ENCODE measurements at places on chromosomes 6 and 20.
A peak's percentile ranks its signal among the peaks of the same experiment; 100 is the strongest.

DNA sequence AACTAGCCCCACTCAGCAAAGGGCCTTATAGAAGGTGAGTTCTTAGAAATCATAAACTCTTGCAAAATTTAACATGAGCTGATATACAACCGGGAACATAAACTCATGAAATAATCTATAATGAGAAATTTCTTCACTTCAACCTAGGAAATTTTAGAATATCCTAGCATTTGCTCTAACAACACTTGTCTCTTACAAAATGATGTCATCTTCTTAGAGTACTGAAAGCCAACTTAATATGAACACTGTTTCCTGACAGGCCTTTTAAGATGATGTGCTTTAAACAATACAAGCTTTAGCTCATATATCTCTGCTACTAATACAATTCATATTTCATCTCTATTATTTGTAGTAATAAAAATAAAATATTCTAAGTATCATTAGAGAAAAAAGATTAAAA is 932 bp downstream of the PACRG start:
- no peak for DNase-seq

DNA sequence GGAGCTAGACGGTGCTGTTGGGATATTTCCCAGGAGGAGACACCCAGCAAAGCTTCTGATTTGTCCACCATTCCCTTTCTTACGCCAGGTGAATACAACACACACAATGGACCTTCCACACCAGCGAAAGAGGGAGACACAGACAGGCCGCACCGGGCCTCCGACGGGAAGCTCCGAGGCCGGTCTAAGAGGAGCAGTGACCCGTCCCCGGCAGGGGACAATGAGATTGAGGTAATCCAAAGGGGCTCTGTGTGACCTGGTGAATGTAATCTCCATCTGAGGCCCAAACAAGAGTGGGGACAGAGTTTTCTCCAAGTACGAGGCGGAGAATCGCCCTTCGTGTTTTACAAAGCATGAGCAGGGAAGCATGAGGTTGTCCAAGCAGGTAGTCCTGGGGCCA is 194.5 kb downstream of the EYA2 start:
- DNase-seq = no peak

DNA sequence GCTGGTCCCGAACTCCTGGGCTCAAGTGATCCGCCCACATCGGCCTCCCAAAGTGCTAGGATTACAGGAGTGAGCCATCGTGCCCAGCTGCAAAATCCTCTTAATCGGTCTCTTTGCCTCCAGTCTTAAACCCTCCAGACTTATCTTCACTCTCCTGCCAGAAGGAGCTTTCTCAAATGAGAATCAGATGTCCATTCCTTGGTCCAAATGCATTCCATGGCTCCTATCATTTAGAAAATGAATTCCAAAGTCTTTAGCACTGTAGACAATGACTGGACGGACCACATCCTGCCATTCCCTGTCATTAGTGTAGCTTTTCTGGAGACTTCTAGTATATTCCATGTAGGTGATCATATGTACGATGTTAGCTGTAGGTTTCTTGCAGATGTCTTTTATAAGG is 141.9 kb downstream of the ID4 start:
- no peak for DNase-seq

DNA sequence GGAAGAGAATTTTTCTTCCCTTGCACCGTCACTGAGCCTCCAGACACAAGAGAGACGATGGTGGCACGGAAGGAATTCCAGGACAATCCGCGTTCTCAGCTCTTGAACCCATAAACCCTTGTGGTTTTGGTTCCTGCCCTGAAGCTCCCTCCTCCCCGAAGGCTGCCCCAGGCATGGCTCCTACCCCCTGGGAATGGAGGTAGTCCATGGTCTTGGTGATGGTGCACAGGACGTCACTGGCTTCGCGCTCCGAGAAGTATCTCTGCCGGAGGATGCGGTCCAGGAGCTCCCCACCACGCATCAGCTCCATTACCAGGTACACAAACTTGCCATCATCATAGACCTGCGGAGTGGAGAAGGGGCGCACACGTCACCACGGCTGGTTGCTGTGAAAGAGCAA is 47.5 kb upstream of the MPC1 start:
- DNase-seq = no peak

DNA sequence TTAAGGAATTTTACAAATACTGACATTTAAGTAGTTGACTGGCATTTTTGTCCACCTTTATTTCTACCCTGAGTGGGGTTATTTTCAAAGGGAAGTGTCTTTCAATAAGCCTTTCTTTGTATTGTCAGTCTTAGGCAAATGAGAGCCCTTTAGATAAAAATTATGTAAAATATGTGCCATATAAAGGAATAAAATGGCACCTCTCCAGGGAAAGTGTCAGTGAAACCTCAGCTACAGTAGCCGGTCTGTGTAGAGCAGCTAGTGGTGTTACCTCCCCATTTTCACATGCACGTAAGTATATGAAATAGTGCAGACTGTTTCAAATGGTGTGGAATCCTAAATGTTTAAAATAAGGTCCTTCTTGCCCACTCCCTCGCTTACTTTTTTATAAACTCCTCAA is 5.0 kb downstream of the FAM217B start:
- DNase-seq = no peak

- DNase-seq = no peak
Observed at GRCh38 chr20:51236421-51236820, 213.5 kb upstream of the KCNG1 start.

DNA sequence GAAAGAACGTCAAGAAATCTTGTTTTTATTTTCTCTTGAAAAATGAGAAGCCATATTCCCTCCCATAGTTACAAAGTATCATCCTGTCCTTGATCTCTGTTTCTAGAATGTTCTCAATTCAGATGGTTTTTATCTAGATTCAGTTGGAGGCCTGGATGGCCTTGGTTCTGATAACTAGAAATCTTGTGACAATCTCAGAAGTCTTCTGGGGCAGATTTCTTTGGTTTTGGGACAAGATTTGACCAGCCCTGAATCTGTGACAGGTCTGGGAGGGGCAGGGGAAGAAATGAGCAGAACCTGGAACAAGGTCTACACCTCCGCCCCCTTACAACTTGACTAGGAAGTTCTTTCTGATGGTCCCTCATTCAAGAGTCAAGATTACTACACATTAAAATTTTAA is 41.4 kb upstream of the AKIRIN2 start:
- no peak for DNase-seq

- no peak for DNase-seq
Observed at GRCh38 chr6:15026832-15027231, 219.0 kb upstream of the JARID2 start.

- no peak for DNase-seq
Observed at GRCh38 chr20:38201356-38201755, 36.3 kb upstream of the TGM2 start.

DNA sequence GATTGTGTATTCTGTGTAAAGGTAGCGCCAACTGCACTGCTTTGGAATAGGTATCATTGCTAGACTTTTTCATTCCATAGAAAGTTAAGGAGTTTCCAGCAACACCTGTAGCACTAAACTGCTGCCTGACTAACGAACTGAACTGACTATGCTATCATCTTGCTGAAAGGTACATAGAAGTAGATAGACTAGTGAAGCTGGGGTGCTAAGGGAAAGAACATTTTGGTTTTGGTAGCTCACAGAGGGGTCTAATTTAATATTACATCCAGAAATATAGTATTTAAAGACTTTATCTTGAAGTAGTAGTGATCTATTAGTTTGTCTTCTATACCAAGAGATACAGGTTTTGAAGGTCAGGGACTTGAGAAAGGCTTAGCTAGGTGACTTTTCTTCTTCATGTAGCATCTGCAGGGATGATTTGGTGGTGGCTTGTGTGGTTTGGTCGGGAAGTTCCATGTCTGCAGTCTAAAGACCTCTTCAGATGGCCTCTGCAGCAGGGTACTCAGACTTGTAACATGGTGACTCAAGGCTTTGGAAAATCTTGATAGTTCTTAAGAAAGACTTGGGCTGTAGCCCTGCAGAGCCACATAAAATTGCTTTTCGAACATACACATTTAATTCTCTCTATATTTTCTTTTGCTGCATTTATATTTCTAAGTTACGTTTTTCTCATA is 10.2 kb downstream of the SENP6 start:
- no peak for DNase-seq

GRCh38 chr6:34236443-34237315 is at the start of gene HMGA1:
Gene HMGA1, plus strand, starts transcription at chr6:34236873. Its CDS starts 3,908 bp downstream, at chr6:34240781.
- DNase-seq = no peak

DNA sequence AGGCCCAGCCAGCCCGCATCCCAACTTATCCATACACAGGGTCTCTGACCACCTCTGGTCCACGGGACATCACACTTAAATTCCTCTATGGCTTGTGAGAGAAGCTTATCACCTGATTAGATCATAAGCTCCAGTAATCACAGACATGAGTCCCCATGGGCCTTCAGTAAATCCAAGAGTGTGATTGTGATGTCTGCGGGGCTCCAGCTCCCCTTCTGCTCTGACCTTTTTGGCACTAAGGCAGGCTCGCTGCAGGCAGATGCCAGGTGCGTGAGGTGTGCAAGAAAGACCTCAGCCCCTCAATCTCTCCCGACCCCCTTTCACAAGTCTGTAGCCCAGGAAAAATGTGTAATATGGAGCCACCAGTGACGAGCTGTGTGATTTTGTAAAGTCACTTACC is 127.6 kb upstream of the DUSP22 start:
- DNase-seq = no peak

DNA sequence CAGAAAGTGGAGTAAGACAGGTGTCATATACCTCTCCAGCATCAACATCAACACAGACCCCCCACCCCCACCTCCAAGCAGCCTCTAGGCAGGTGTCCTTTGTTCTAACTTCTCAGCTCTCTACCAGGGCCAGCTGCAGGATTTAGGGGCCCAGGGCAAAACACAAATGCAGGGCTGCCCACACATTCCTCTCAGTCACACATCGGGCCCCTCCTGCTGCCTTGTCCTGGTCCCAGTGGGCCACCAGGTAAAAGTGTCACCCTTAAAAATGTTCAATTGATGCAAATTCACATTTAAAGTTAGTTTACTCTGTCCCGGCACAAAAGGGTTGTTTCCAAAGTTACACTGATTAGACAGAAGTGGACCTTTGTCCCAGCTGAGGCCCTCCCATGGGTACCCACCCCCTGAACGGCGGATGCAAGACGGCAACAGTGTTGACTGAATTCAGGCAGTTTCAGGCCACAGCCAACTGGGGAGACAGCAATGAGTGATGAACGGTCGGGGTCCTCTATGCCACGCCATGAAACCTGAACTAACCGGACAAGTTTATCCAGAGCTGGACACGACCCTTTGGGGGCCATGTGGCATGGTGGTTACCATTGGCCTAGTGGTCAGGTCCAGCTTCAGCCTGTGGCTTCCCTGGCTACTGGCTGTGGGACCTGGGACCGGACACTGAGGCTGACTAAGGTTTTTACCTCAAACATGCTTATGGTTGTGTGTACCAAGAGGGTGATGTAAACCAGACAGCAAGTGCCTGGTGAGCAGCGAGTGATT is 52.2 kb upstream of the UNC93A start:
- DNase-seq = no peak

DNA sequence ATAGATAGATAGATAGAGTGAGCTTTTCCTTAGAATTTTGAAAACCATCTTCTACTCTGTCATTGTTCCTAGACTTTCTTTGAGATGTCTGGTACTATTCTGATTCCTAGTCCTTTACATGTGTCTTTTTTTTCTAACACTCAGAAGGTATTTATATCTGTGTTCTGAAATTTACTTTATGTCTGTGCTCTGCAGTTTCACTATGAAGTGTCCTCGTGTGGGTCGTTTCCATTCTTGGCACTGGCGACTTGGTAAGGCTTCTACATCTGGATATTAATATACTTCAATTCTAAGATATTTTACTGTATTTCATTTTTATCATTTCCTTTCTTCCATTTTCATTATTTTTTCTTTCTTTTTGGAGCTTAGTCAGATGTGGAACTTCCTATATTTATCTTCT is 87.0 kb downstream of the FHL5 start:
- no peak for DNase-seq

- no peak for DNase-seq
Observed at GRCh38 chr20:52542131-52542530, 350.6 kb upstream of the ZFP64 start.

GRCh38 chr6:157203764-157204163 is 119.6 kb downstream of the TMEM242 start:
- DNase-seq = no peak

DNA sequence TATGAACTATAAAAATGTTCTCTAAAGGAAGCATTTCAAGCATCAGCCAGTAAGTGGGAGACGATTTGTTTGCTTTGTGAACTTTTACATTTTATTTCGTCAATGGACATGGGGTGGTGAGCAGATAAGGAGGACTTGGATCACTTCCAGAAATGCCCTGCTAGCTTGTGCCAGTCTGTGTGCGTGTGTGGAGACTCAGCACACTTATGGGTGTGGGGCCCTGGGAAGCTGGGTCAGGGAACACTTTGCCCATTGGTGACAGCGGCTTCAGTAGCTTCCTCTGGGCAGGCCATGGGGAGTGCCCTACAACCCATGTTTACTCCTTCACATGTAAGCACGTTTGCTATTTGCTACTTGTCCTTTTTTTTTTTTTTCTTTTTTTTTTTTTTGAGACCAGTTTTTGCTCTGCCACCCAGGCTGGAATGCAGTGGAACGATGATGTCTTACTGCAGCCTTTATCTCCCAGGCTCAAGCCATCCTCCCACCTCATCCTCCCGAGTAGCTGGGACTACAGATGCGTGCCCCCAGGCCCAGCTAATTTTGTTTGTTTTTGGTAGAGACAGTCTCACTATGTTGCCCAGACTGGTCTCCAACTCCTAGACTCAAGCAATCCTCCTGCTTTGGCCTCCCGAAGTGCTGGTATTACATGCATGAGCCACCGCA is 24.2 kb downstream of the PRDM1 start:
- no peak for DNase-seq

GRCh38 chr6:163661272-163661671 is 246.8 kb downstream of the QKI start:
- DNase-seq = no peak

- no peak for DNase-seq
Observed at GRCh38 chr6:30329331-30329730, 2.6 kb downstream of the TRIM39 start.

GRCh38 chr20:1313236-1313964 is 15.5 kb downstream of the SDCBP2 start:
- peak; percentile 40 for DNase-seq

DNA sequence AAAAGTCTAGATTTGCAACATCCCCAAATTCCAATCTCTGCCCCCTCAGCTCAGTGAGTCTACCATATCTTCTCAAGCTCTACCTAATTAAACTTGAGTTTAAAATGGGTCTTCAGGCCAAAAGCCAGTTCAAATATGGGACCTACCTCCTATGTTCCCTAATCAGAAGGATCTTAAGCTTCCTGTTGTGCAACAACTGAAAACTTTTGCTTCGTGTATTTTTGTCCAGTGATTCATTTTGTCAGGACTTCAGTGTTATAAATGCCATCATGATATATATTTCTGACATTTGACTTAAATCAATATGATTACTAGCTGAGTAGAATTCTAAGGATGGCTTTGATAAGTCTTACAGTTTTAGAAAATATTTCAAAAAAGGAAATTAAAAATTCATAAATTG is 622.6 kb upstream of the PTCHD4 start:
- no peak for DNase-seq

GRCh38 chr20:38219006-38219950 is 41.3 kb downstream of the KIAA1755 start:
- DNase-seq = no peak

- no peak for DNase-seq
Observed at GRCh38 chr6:3314621-3315467, 56.1 kb downstream of the PSMG4 start.

Data from anterior cingulate cortex (tissue), 58 donors.